Fibroblast of mammary gland (primary cell): ENCODE measurements at places on chromosomes 1 and 21.

DNA sequence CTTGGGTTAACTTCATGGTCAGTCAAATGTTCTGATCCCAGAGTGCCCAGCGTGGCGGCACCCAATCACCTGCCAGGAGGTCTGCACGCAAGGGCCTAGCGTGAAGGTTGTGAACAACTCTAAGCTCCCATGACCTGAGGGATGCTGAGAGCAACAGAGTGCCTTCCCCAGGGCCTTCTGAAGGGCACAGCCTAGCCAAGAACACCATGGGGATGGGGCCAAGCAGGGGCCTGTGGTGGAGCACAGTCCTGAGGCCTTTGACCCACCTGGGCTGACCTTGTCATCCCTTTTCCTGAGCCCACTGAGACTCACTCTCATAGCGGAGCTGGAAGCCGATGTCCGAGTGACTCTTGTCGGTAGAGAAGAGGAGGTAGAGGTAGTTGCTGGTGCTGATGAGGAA is 138.8 kb upstream of the HMGB4 start:
- DNase-seq = no peak

DNA sequence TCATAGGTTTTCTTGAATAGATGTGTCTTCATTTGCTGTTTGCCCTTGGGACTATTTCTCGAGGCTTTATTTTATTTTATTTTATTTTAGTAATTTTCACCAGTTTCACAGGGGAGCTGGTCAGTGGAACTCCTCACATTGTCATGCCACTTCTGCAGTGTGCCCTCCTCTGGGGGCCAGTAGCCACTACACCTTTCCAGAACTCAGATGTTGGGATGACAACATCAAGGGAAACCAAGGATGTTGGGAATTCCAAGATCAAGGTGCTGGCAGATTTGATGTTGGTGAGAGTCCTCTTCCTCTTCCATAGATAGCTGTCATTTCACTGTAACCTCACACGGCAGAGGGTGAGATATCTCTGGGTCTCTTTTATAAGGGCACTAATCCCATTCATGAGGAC is 35.5 kb downstream of the SLC26A9 start:
- peak; percentile 23 for DNase-seq

- DNase-seq = no peak
Measured at GRCh38 chr1:61004262-61005003, 77.9 kb upstream of the NFIA start.

- DNase-seq = no peak
Measured at GRCh38 chr1:10353282-10353681, 45.6 kb upstream of the PGD start.

GRCh38 chr1:186569856-186570255 is 108.9 kb upstream of the PDC start:
- DNase-seq = no peak

- DNase-seq = no peak
Measured at GRCh38 chr1:201958348-201958747, 3.0 kb downstream of the TIMM17A start.

DNA sequence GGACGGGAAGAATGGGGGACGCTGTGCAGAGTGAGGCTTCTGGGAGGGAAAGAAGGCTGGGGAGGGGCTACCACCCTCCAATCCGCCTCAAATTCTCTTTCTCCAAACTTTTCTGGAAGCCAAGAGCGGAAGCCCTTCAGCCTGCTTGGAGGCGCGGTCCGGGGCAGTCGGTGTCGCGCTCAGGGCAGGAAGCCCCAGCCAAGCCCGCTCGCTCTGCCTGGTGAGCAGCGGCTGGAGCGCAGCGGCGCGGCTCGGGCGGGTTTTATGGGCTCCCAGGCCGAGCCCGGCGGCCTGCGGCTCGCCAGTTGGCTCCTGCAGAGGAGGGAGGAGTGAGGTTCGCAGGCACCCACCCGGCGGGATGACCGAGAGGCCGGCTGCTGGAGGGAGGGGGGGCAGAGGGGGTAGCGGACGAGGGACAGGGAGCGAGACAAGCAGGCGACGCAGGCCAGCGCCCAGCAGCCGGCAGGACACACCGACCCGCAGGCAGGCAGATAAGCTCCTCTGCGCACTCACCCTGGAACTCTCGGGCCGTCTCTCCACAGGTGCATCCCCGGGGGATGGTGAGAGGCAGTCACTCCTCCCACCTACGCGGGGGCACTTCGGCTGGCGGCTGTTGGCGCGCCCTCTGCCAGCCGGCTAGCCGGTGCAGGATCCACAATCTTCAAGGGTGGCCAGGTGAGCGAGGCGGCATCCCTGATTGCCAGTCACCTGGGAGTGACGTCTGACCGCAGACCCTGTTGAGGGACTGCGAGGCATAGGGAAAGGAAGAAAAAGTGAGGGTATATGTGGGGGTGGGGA is at the start of gene AVPR1B:
Gene AVPR1B (minus strand): TSS at position 238 of the 798 bp plus-strand sequence. CDS start 498 bp downstream, outside the sequence.
- DNase-seq = peak; percentile 16

DNA sequence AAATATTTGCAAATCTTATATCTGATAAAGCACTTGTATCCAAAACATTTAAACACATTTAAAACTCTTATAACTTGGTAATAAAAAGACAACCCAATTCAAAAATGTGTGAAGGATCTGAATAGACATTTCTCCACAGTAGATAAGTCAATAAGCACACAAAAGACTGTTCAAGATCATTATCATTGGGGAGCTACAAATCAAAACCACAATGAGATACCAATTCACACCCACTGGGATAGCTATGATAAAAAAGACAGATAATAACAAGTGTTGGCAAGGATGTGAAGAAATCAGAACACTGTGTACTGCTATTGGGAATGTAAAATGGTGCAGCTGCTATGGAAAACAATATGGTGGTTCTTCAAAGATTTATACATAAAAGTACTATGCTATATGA is 5.1 kb upstream of the LIN9 start:
- DNase-seq = no peak
